ENCODE measurements at places on chromosomes 11 and 22.

DNA sequence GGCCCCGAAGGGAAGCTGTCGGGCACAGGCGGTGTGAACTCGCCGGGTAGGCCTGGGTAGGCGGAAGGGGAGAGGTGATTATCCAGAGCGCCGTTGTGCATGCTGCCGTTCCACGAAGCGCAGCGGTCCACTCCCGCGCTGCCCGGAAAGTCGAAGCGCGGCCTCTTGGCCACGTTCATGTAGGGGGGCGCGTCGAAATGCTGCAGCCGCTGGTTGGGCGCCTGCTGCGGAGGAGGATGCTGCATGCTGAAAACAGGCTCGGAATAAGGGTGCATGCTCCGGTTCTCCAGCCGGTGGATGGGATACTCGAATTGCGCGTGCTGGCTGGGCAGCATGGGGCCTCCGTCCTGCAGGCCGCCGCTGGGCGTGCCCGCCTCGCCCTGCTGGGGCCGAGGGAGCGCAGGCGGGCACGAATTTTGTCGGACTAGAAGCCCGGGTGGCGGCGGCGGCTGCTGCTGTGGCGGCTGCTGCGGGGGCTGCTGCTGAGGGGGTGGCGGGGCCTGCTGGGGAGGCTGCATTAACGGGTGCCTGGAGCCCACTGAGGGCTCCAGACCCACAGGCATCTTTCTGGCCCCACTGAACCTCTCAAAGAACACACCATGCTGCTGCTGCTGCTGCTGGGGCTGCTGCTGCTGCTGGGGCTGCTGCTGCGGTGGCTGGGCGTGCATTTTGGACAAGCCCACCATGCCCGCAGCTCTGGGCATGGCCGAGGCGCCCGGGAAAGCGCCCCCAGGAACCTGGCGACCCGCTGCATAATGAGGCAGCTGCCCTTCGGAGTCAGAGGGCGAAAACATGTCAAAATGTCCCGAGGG is 2.3 kb downstream of the MN1 start:
- DNase-seq: no peak

DNA sequence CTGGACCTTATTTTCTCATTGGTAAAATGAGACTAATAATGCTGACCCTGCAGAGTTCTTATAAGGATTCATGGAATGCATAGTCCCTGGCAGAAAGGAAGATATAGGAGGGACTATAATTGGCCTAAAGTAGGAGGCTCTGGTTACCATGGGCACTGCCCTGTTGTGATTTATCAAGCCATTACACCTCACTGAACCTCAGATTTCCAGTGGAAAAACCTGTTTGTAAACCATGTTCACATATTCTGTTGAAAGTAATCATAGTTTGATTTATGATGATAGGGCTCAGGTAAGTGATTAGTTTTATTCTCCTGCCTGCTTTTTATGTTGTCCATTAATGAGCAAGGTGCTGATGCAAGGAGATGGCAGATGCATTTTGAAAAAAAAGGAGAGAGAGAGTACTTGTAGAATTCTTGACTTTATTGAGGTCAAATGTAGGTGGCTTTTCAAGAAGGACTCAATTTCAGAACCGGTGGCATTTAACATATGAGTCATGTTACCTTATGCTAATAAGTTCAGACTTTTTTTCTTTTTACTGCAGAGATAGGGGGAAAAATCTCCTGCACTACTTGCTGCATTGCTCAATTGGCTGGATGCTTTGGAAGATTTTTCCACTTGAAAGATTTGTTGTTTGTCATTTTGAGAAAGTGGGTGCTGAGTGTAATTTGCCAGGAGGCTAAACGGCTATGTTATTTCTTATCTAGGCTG is 14.6 kb downstream of the NF2 start:
- no peak for DNase-seq

DNA sequence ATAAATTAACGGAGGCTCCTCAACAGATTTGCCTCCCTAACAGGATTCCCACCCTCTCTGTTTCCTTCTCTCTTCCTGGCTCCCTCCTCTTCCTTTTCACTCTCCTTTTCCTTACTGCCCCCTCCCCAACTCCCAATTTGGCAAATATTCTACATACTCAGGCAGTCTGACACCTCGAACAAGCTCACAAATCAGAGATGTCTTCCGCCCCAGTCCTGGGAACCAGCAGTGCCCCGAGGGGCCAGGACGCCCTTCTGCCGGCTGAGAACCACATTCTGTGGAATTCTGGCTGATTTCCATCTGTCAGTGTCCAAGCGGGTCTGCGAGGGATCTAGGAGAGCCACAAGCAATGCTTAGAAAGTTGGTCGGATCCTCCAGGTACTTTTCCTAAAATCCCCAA is 94.0 kb downstream of the NTM start:
- no peak for DNase-seq

- peak; percentile 3 for DNase-seq
These were observed 679 bp downstream of the TUG1 start for GRCh38 chr22:30969532-30970355.

DNA sequence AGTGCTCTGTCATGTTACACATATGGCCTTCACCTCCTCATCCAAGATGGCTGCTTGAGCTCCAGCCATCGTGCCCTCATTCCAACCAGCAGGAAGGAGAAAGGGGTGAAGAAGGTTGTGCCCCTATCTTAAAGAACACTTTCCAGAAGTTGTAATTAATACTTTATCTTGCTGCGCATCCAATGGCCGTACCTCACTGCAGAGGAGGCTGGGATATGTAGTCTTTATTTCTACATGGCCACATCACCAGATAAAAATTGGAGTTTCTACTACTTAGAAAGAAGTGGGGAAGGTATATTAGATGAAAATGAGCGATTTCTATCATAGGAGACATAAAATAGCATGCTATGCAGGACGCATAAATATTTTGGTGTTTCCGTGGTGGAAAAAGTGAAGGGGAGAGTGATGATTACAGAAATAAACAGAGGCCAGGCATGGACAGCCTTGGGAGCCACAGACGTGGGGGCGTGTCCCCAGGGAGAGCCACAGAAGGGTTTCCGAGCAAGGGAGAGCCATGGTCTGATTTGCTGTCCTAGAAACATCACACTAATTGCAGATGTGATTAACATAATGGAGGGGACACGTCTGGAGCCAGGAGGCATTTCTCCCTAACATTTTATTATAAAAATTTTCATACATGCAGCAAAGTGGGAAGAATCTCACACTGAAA is 8.8 kb upstream of the MB start:
- DNase-seq: no peak

GRCh38 chr11:121431820-121432526 is 20.1 kb upstream of the SORL1 start:
- DNase-seq: no peak

DNA sequence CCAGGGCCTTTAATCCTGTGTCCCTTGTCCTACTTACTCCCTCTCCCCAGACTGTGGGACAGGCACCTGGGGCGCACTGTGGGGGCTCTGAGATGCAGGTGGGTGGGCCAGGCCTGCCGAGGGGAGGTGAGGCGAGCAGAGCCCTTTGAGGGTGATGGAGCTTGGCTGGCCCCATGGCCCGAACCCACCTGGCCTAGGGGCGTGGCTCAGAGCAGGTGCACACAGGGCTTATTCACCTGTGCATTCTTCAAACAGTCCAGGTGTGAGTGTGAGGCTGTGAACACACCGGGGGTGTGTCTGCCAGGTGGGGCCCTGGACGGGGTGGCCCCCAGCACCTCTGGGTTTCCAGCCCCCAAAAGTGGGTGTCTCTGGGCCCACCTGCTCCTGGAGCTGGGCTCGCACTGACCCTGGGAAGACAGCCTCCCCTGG is 9.0 kb upstream of the MUC5AC start:
- DNase-seq: no peak

DNA sequence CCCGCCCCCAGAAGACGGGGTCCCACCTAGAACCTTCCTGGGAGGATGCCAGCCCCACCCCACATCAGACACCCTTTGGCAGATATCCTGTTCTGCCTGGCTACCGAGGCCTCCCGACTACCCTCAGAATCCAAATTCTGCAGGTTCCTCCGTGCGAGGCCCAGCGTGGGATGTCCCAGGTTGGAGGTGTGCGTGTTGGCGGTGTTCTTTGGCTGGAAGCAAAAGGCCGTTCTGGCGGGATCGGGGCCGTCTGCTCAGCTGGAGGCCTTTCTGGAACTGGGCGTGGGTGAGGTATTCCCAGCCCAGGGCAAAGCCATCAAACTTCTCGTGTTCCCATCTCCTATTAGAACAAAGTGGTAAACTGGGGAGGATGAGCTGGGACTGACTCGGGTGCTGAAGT is 32.6 kb downstream of the NUP50 start:
- DNase-seq: no peak

DNA sequence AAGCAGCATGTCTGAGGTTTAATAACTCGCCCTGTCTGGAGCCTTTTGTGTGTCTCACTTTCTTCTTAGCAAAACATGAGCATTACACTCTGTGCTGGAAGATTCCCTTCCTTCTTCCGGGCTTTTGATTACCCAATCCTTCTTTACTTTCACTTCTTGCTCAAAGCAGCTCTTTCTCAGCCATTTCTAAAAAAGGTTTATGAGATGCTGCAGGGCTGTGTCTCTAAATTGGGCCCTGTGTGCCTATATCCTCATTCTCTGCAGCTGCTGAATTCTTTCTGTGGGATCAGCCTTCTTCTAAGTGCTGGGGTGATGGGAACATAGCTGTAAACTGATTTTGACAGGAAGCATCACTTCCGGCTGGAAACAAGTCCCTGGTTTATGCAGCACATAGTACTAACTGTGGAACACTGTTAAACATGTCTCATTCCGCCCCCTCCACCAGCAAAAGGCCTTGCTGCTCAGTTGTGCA is 71.8 kb downstream of the PIWIL4 start:
- no peak for DNase-seq

- DNase-seq: no peak
These were observed 281.9 kb upstream of the ISX start for GRCh38 chr22:34784056-34784455.

DNA sequence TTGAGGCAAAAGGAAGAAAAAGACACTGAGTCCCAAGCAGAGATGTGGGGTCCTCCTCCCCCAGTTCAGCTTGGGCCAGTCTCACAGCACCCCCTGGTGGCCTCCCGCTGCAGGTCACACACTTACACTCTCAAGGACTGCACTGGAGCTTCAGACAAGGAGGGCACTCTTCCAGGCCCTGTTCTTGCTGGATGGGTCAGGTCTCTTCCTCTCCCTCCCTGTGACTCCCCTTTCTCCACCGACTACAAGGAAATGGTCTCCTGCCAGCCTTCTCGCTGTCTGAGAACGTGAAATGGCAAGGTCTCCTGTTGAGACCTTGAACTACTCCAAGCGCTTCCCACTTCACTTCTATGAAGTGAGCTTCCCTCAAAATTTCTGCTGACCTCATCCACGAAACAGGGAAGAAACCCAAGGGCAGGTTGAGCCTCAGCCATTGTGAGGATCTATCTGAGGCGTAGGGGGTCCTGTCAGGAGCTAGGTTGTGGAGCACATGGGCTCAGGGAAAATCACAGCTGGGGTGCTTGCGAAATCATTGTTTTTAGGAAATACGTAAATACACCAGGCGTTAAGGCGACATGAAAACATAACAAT is 11.2 kb upstream of the IGLL1 start:
- peak; percentile 47 for DNase-seq

DNA sequence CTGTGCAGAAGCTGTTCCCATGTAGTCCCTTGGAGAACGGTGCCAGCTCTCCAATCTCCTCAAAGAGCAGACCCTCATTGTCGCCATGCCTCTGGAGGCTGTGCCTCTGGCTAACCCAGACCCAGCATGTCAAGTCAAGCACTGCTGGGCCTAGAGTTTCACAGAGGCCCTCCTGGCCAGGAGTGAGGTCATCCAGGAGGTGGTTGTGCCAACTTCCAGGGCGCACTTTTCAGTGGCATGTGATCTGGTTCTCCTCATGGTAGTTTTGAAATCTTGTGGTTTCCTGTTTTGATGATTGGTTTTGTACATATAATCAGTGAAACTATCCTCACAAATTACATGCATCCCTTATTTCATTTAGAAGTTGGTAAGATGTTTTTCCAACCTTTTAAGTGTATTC is 78.9 kb downstream of the PPFIBP2 start:
- DNase-seq: no peak

GRCh38 chr22:42248995-42249394 is 21.5 kb downstream of the TCF20 start:
- DNase-seq: no peak

DNA sequence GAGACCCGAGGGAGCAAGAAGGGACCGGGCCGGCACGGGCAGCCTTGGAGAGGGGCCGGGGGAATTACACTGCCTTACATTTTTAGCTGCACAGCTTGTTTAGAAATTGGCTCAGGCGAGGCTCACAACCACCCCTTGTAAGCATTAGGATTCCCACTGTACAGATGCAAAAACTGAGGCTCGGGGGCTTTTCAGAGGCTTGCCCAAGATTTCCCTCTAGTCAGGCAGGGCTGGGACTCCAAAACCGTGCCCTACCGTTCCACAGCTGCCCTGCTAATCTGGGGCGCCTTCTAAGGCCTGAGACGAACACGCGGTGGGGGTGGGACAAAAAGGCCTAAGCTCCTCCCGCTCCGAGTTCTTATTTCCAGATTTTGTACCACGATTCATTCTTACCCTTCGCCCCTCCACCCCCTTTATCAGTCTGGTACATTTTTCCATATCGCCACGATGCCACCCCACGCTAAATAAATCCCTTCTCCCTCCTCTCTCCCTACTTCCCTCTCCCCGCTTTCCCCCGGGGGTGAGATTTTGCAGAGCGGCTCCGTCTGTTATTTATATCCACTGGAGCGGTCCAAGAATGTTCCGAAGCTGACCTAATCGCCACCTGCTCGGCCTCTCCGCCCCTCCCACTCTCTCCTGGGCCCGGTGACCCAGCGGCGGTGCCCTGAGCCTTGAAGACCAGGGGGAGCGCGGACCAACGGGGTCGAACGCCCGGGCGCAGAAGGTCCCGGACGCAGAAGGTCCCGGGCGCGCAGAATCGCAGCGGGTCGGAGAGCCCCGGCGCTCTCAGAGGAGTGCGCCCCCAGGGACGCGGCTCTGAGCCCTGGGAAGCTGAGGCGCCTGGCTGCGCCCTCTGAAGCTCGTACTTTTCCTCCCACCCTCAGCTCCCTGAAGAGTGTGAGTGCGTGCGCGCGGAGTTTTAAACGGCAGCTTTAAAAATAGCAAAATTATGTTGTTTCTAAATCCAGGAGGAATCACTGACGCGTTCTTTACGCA is 764 bp upstream of the PACSIN3 start:
- DNase-seq: no peak

DNA sequence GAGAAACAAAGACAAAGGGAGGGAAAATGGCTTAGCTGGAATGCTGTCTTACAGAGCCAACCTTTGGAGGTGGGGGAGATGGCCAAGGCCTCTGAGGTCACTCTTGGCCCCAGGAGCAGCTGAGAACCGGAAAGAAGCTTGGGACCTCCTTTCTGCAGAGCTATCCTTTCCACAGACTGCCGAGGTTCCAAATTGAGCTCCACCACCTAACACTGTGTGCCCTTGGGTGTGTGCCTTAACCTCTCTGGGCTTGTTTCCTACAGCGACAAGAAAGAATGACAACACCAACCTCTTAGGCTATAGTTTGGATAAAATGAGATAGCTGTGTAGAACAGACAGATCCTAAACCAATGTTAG is 23.2 kb downstream of the RTN4RL2 start:
- DNase-seq: no peak

DNA sequence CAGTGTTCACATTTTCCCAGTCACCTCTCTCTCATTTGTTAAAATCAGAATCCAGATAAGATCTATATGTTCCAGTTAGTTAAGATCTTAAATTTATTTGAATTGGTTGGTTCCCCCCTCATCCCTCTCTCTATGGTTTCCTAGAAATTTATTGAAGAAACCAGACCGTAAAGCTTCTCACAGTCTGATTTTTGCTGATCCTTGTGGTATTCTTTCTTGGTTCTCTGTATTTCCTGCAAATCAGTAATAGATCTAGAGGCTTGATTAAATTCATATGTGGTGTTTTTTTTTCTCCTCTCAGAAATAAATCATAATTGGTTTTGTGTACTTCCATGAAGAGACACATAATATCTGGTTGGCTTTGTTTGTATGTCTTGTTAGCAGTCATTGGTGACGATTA is 147.5 kb downstream of the TMEM135 start:
- DNase-seq: no peak

Data from left renal pelvis (tissue), 4 donors.